ENCODE measurements at places on chromosomes 7 and 10.

DNA sequence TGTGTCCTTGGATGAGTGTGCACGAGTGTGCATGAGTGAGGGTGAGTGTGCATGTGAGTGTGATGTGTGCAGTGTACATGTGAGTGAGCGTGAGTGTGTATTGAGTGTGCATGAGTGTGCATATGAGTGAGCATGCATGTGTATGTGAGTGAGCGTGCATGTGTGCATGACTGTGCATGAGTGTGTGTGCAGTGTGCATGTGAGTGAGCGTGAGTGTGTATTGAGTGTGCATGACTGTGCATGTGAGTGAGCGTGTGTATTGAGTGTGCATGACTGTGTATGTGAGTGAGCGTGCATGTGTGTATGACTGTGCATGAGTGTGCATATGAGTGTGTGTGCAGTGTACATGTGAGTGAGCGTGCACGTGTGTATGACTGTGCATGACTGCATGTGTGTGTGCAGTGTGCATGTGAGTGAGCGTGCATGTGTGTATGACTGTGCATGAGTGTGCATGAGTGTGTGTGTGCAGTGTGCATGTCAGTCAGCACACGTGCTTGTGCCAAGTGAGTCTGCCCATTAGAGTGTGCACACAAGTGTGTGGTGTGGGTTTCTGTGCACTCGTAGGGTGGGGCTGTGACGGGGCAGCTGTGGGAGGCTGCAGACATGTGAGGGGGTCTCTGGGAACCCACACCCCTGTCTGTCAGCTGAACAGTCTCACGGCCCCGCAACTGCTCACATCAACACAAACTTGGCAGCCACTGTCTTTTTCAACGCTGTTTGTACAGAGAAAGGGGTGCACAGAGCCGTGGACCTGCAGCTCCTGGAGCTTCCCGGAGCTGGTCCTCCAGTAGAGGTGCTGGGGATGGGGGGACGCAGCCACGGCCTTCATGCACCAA lies 14.8 kb downstream of the FOXL3 start:
- no peak for DNase-seq

GRCh38 chr7:104951546-104951945 lies 62.5 kb upstream of the KMT2E start:
- no peak for DNase-seq

GRCh38 chr7:55304018-55304762 lies 60.9 kb upstream of the LANCL2 start:
- DNase-seq: no peak

- no peak for DNase-seq
Measured at GRCh38 chr10:110502072-110502845, 4.6 kb downstream of the DUSP5 start.

GRCh38 chr10:23614483-23614882 lies 175.6 kb downstream of the OTUD1 start:
- DNase-seq: no peak

GRCh38 chr10:29166713-29167112 lies 122.2 kb upstream of the LYZL1 start:
- no peak for DNase-seq

- DNase-seq: no peak
Measured at GRCh38 chr7:302054-302992, 12.4 kb downstream of the FOXL3 start.

GRCh38 chr10:118901906-118902305 lies 127.6 kb upstream of the NANOS1 start:
- DNase-seq: no peak

DNA sequence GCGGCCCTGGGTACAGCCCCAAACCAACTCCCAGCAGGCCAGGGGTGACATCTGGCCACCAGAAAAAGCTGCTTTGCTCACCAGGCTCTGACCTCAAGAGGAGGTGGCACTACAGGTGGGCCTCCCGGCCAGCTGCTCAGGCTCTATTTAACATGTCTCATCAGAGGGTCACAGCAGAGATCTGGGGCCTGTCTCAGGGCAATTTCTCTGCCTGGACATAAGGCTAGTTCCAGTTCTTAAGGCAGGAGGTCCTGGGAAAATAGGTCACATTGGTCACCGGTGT lies 88.6 kb downstream of the GFRA1 start:
- no peak for DNase-seq

DNA sequence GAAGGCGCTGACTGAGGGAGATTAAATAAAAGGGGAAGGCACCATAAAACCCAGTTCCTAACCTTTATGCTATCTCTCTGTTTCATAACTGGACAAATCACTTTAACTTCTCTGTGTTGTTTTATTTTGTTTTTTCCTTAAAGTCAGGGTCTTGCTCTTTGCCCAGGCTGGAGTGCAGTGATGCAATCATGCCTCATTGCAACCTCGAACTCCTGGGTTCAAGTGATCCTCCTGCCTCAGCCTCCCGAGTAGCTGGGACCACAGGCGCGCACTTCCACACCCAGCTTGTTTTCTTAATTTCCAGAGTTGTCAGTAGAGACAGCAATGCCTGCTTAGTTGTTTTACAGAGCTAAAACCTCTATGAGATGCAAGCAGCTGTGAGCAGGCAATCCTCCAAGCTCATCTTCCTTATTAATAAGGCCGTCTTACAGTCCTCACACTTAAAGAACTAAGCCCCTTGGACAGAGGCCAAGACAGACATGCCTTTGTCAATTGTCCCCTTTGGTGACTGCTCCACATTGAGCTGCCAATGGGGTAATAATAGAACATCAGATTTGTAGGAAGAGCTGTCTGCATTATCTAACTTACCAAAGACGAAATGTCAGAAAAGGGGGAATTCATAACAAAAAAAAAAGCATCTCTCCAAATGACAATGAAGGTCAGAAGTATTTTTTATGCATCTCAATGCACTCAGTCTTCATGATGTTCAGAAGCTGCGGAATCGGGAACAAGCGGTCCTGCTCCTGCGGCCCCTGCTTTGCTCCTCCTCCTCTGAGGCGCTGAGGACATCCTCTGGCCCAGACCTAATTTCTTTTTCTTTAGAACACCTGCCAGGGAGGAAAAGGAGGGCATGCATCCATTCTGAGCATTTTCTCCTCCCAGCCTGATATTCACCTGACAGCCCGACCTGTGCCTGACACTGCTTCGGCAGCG lies 62.7 kb upstream of the RNF32 start:
- no peak for DNase-seq

- peak; percentile 24 for DNase-seq
Measured at GRCh38 chr7:137169282-137169698, 174.2 kb downstream of the PTN start.

DNA sequence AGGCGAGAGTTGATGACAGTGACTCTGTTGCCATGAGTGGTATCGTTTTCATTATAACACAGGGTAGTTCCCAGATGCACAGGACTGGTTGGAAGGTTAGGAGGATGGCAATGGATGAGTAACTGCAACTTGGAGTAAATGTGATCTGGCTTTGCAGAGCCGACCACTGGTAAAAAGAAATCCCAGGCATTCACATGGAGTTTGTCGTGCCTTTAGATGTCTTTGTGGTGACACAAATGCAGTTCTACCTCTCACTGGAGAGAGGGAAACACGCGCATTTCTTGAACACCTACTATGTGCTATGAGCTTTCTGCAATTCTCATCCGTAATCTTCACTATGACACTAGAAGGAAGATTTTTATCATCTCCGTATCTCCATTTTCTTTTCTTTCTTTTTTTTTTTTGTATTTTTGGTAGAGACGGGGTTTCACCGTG lies 1.7 kb upstream of the MNX1 start:
- DNase-seq: no peak

GRCh38 chr7:2838451-2838850 lies 5.7 kb downstream of the GNA12 start:
- no peak for DNase-seq

GRCh38 chr7:43211693-43212092 lies 99.2 kb downstream of the HECW1 start:
- DNase-seq: no peak

GRCh38 chr7:151373599-151373998 lies 32.0 kb downstream of the NUB1 start:
- DNase-seq: no peak

DNA sequence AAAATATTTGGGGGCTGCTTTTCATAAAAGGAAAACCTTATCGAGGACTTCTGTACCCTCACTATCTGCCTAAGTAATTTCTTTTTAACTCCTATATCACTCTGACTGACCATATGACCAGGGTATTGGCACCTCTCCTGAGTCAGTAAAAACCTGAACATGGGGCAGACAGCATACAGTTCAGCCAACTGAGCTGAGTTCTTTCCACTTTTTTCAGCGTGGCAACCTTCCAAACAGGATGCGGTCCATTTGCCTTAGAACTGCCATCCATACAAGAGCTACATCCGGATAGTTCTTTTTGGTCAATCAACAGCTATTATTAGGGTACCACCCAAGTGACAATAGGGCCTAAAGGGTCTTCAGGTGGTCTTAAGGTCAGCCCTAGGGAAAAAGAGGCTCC lies 122.6 kb downstream of the MARCHF5 start:
- no peak for DNase-seq

DNA sequence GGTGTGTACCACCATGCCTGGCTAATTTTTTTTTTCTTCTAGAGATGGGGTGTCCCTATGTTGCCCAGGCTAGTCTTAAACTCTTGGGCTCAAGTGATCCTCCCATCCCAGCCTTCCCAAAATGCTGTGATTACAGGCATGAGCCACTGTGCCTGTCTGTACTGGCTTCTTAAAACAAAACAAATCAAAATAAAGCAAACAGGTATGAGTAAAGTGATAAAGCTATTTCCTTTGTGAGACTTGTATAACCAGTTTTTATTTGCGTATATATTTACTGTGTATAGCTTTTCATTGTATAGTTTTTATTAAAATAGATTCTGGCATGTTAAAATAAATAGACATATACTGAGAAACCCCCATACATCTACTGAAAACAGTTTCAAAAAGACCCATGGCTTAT lies 14.3 kb downstream of the LCOR start:
- DNase-seq: no peak

GRCh38 chr10:29435809-29436501 lies 147.1 kb downstream of the LYZL1 start:
- no peak for DNase-seq

DNA sequence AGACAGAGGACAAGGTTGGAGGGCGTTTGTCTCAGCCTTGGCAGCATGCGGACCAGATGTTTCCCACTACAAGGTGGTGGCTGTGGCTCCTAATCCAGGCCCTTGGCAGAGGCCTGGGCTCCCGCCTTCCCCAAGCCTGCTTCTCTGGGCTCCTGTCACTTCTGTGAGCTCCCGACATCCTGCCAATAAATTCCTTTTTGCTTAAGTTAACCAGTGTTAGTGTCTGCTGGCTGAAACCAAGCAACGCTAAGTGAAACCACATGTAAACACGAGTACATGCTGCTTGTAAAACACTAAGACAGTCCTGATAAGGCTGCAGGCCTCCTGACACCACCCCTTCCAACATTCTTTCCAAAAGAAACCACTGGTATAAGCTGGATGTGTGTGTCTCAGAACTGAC lies 263.6 kb upstream of the ZMIZ1 start:
- DNase-seq: no peak

GRCh38 chr10:101560298-101561067 lies 27.6 kb downstream of the POLL start:
- DNase-seq: no peak

- DNase-seq: no peak
Measured at GRCh38 chr10:112585126-112585525, 138.1 kb downstream of the VTI1A start.

DNA sequence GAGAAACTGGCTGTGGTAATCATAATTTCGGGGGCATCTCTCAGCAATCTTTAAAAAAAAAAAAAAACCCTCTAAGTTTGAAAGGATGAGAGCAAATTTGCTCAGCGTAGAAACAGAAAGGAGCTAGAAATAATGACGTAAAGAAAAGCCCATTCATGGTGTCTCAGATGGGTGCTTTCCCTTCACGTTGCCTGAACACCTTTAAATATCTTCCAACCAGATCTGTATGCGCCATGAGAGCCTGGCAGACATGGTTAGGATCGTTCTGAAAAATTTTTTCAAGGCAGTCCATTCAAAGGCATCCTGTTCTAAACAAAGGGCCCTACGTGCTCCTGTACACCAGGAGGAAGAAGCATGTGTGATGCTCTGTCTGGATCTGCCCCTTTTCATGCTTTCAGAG lies 141.2 kb upstream of the C1QL3 start:
- DNase-seq: no peak

GRCh38 chr10:69270990-69271389 lies 7.3 kb upstream of the HK1 start:
- DNase-seq: no peak

DNA sequence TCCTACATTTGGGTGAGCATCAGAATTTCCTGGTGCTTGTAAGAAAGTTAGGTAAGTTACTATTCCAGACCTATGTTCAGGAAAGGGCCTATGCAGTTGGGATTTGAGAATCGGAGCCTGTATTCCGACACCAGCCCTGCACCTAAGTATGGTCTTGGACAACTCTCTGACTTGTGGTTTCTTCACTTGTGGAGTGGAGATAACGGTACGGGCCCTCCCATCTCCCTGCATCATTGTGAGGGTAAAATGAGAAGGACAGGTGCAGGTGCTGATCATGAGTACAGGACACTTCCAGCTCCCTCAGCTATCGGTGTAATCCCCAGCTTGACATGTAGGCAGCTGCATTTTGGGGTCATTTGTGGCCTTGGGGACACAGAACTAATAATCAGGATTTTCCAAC lies 138.3 kb upstream of the NAMPT start:
- DNase-seq: no peak

DNA sequence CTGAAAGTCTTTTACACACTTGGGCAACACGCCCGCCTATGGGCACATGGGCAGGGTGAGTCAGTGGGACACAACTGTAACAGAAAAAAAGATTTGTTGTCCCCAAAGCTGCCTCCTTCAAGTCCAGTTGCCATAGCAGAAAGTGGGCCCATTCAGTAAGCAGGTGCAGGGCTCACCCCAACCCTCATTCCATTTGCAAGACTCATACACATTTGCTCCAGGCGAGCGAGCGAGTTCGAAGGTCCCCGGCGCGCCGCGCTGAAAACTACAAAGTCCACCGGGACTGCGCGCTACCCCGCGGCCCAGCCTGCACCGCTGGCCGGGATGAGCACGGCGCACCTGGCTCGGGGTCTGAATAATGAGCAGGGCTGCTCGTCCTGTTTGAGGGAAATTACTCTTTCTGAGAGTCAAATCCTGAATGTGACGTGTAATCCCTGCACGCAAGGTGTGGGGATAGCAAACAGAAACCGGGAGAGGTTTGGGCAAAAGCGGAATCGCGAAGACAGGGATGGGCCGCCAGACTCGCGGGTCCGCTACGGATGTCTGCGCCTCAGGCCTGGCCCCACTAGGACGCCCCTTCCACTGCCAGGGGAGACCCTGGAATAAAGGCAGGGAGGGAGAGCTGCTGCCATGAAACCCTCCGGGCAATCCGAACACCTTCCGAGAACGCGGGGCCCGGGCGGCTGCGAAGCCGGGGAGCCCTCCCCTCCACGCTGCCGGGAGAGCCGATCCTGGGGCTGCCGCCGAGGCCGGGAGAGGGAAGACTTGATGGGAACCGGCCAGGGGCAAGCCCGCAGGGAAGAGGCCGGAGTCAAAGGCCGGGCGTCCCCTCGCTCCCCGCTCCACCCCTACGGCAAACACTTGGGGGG lies 982 bp downstream of the COBL start:
- no peak for DNase-seq

GRCh38 chr10:102451105-102451969 lies at the start of gene C10orf95:
Gene C10orf95 (minus strand): TSS chr10:102451543. CDS start chr10:102451093, 450 bp downstream.
- DNase-seq: no peak

DNA sequence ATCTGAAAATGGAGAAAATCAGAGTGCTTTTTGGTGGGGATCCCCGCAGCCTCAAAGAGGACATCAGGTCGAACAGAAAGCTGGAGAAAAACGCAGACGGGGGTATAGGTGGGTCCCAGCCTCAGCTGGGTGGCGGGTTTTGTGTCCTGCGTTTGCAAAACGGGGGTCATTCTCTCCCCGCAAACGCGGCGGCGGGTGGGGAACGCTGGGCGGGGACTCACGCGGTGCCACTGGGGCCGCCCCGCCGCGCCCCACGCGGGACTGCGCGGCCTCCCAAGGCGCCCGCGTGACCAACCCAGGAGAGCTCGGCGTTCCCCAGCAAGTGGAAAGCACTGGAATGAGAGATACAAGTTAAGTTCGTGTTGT lies 806 bp upstream of the VIPR2 start:
- DNase-seq: no peak
